ENCODE measurements at places on chromosomes 3 and 15. TPM values are rescaled to one million over a fixed set of nuclear protein-coding genes. Genes with fewer than 3 reads are reported as not detected.

DNA sequence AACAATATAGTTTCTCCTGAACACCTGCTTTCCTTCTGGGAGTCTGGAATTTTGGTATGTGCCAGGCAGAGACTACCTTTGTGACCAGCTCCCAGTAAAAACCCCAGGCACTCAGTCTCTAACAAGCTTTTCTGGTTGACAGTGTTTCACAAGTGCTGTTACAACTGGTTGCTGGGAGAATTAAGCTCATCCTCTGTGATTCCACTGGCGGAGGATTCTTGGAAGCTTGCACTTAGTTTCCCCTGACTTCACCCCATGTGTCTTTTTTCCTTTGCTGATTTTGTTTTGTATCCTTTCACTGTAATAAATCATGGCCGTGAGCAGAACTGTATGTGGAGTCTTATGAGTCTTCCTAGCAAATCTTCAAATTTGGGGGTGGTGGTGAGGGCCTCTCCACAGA is 5.7 kb upstream of the TAGLN3 start:
- no peak for DNase-seq
- no peaks in the 10 kb centered on the region for H3K27me3 ChIP-seq
- H3K4me1 ChIP-seq: no peaks in the 10 kb centered on the region
- H3K36me3 ChIP-seq: peaks cover 9% of the 10 kb centered on the region
- H3K4me3 ChIP-seq: no peak overlapping the region
- H3K27ac ChIP-seq: no peak overlapping the region

- no peak overlapping the region for H3K27ac ChIP-seq
- no peak for DNase-seq
- no peaks in the 10 kb centered on the region for H3K4me1 ChIP-seq
- H3K36me3 ChIP-seq: no peaks in the 10 kb centered on the region
- no peak overlapping the region for H3K4me3 ChIP-seq
Observed at GRCh38 chr3:82973791-82974190, 1212.3 kb upstream of the GBE1 start.

GRCh38 chr3:73729969-73730440 is 105.3 kb upstream of the PDZRN3 start:
- peak; percentile 28 for DNase-seq
- peaks cover 11% of the 10 kb centered on the region for H3K4me1 ChIP-seq
- H3K27ac ChIP-seq: no peak overlapping the region
- H3K27me3 ChIP-seq: no peaks in the 10 kb centered on the region
- H3K36me3 ChIP-seq: no peaks in the 10 kb centered on the region
- no peak overlapping the region for H3K4me3 ChIP-seq

DNA sequence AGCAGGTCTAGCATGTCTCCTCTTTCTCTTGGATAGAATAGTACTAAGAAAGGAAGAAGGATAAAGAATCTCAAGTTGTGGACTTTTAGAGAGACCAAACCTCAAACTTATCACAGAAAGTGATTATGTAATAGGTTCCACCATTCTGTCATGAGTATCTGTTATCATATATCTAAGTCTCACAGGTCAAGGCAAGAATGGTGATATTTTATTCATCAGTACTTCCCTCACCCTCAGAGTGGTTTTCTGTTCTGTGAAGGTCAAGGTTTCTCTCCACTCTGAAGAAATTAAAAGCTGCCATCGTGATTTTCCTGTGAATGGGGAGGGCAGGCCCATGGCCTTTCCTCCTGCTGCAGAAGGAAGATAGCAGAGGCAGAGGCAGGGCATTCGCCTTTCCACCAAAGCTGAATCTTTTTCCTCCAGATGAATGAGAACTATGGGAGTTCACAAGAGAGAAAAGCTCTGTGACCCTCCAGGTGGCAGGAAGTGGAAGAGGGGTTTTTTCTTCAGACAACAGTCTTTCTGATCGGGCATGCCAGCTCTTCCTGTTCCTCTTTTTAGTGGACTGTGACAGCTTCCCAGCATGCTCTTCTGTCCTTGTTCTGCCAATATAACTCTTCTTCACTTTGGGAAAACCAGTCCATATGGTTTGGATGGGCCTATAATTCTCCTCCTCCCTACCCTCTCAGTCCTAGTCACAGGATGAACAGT is 37.1 kb upstream of the CCK start:
- no peaks in the 10 kb centered on the region for H3K36me3 ChIP-seq
- no peak overlapping the region for H3K27ac ChIP-seq
- H3K4me3 ChIP-seq: no peak overlapping the region
- no peak for DNase-seq
- no peaks in the 10 kb centered on the region for H3K27me3 ChIP-seq

GRCh38 chr15:73922186-73923151 is 3.8 kb upstream of the LOXL1 start:
- no peak overlapping the region for H3K4me3 ChIP-seq
- H3K36me3 ChIP-seq: peaks cover 5% of the 10 kb centered on the region
- peaks cover 45% of the 10 kb centered on the region for H3K4me1 ChIP-seq

GRCh38 chr15:80465626-80466005 is 61.4 kb downstream of the ARNT2 start:
- H3K27me3 ChIP-seq: no peaks in the 10 kb centered on the region
- H3K27ac ChIP-seq: peak overlapping the region; percentile 43
- peaks cover 28% of the 10 kb centered on the region for H3K4me1 ChIP-seq
- H3K4me3 ChIP-seq: no peak overlapping the region
- no peak for DNase-seq

GRCh38 chr3:110470310-110470709 is 601.3 kb upstream of the NECTIN3 start:
- no peaks in the 10 kb centered on the region for H3K4me1 ChIP-seq
- H3K36me3 ChIP-seq: no peaks in the 10 kb centered on the region
- no peak overlapping the region for H3K4me3 ChIP-seq
- no peak overlapping the region for H3K27ac ChIP-seq
- no peaks in the 10 kb centered on the region for H3K27me3 ChIP-seq
- DNase-seq: no peak

- no peak overlapping the region for H3K27ac ChIP-seq
- H3K4me3 ChIP-seq: no peak overlapping the region
- no peaks in the 10 kb centered on the region for H3K27me3 ChIP-seq
- H3K4me1 ChIP-seq: peaks cover 1% of the 10 kb centered on the region
Observed at GRCh38 chr3:13648060-13649001, 99.4 kb downstream of the FBLN2 start.

GRCh38 chr3:45534632-45535031 is 59.9 kb upstream of the LIMD1 start:
- H3K27ac ChIP-seq: no peak overlapping the region
- H3K4me3 ChIP-seq: no peak overlapping the region
- H3K4me1 ChIP-seq: peaks cover 15% of the 10 kb centered on the region
- no peaks in the 10 kb centered on the region for H3K27me3 ChIP-seq
- 0 out of 2 replicates have a peak, but pooled peaks cover 1% of the 10 kb centered on the region for H3K36me3 ChIP-seq

DNA sequence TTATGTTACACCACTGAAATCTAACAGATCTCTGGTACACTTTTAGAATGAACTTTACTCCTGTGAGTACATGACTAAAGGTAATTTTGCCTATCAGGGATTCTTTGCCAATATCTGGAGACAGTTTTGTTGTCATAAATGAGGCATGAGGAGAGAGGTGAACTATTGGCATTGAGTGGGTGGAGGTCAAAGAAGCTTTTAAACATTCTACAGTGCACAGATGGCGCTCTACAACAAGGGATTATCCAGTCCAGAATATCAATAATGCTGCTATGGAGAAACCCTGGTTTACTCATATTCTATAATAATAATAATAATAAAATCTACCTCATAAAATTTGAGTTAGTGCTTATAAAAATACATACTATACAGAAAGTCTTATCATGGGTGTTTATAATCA is 702.3 kb downstream of the SI start:
- no peaks in the 10 kb centered on the region for H3K36me3 ChIP-seq
- no peak overlapping the region for H3K27ac ChIP-seq
- H3K4me3 ChIP-seq: no peak overlapping the region
- no peaks in the 10 kb centered on the region for H3K4me1 ChIP-seq
- no peaks in the 10 kb centered on the region for H3K27me3 ChIP-seq

DNA sequence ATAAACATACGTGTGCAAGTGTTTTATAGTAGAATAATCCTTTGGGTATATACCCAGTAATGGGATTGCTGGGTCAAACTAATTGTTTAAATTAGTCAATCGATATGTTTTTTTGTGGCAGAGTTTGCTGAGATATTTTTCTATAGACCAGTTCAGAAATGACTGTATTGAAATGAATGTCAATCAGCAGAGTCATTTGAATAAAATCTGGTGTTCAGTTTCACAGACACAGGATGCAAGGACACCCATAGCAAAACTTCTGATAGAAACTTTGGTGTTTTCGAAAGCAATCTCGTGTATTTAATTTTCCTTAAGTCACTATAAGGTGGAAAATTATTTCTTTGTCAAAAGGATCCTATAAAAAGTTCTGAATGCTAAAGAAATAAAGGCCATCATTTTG is 434.4 kb downstream of the RAP2B start:
- no peak for DNase-seq
- peaks cover 20% of the 10 kb centered on the region for H3K27me3 ChIP-seq
- H3K27ac ChIP-seq: no peak overlapping the region
- no peak overlapping the region for H3K4me3 ChIP-seq

GRCh38 chr15:75815811-75816719 is 27.2 kb upstream of the UBE2Q2 start:
- H3K27ac ChIP-seq: no peak overlapping the region
- no peaks in the 10 kb centered on the region for H3K36me3 ChIP-seq
- DNase-seq: no peak
- peaks cover 4% of the 10 kb centered on the region for H3K27me3 ChIP-seq
- no peak overlapping the region for H3K4me3 ChIP-seq
- no peaks in the 10 kb centered on the region for H3K4me1 ChIP-seq

- H3K36me3 ChIP-seq: peaks cover 2% of the 10 kb centered on the region
- H3K27ac ChIP-seq: peak overlapping the region; percentile 79
- H3K4me1 ChIP-seq: peaks cover 20% of the 10 kb centered on the region
- H3K27me3 ChIP-seq: no peaks in the 10 kb centered on the region
- DNase-seq: peak; percentile 97
Observed at GRCh38 chr15:80455668-80456442, 51.7 kb downstream of the ARNT2 start.

DNA sequence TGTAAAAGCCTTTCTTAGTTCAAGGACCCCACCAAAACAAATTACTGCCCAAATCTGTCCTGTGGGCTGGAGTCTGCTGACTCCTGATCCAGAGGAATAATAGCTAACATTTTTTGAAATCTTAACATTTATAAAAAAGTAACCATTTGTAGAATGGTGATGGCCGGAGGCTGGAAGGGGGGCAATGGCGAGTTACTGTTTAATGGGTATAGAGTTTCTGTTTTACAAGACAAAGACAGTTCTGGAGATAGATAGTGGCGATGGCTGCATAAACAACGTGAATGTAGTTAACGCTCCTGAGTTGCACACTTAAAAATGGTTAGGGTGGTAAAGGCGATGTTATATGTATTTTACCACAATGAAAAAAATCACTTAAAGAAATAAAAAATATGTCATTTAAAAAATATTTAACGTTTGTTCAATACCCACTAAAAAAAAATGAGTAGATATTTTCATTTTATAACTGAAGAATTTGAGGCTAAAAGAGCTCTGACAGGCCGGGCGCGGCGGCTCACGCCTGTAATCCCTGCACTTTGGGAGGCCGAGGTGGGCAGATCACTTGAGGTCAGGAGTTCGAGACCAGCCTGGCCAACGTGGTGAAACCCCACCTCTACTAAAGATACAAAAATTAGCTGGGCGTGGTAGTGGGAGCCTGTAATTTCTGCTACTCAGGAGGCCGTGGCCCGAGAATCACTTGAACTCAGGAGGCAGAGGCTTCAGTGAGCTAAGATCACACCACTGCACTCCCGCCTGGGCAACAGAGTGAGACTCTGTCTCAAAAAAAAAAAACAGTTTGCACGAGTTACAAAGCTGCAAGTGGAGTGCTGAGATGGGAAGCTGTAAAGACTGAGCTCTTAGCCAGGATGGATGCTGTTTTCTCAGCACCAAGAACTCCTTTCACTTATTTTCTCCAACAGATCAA is 37.6 kb downstream of the IGF2BP2 start:
- no peak overlapping the region for H3K27ac ChIP-seq
- H3K36me3 ChIP-seq: peaks cover 6% of the 10 kb centered on the region
- no peak for DNase-seq
- H3K27me3 ChIP-seq: no peaks in the 10 kb centered on the region
- H3K4me1 ChIP-seq: peaks cover 13% of the 10 kb centered on the region

GRCh38 chr3:81195478-81195877 is 566.0 kb downstream of the GBE1 start:
- H3K4me3 ChIP-seq: no peak overlapping the region
- no peaks in the 10 kb centered on the region for H3K27me3 ChIP-seq
- H3K36me3 ChIP-seq: no peaks in the 10 kb centered on the region
- no peaks in the 10 kb centered on the region for H3K4me1 ChIP-seq
- no peak for DNase-seq
- H3K27ac ChIP-seq: no peak overlapping the region

- peaks cover 14% of the 10 kb centered on the region for H3K27me3 ChIP-seq
- H3K4me3 ChIP-seq: no peak overlapping the region
- no peaks in the 10 kb centered on the region for H3K4me1 ChIP-seq
- DNase-seq: peak; percentile 3
- H3K36me3 ChIP-seq: no peaks in the 10 kb centered on the region
- H3K27ac ChIP-seq: no peak overlapping the region
Observed at GRCh38 chr3:32313723-32314473, 75.4 kb downstream of the CMTM8 start.

DNA sequence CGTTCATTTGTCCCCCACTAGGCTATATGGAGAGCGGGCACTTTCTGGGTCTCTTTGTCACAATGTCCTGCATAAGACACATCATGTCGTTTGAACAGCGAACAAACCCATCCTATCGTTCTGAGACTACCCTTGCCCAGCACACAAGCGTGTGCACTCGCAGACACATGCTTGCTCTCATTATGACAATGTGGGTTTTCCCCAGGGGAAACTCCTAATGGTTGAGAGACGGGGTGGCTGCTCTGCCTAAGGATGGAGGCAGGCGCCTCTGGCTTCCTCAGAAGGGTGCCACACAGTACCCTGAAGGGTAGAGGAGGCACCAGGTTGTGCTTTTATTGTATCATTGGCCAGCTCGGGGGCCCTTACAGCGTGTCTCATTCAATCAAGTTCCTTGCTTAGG is 51.0 kb upstream of the MYZAP start:
- peaks cover 30% of the 10 kb centered on the region for H3K27me3 ChIP-seq
- H3K27ac ChIP-seq: no peak overlapping the region
- no peak overlapping the region for H3K4me3 ChIP-seq

GRCh38 chr3:57951066-57951882 is 56.9 kb upstream of the FLNB start:
- peak; percentile 89 for DNase-seq
- no peaks in the 10 kb centered on the region for H3K36me3 ChIP-seq
- H3K4me1 ChIP-seq: peaks cover 19% of the 10 kb centered on the region
- peak overlapping the region; percentile 88 for H3K27ac ChIP-seq
- no peaks in the 10 kb centered on the region for H3K27me3 ChIP-seq

DNA sequence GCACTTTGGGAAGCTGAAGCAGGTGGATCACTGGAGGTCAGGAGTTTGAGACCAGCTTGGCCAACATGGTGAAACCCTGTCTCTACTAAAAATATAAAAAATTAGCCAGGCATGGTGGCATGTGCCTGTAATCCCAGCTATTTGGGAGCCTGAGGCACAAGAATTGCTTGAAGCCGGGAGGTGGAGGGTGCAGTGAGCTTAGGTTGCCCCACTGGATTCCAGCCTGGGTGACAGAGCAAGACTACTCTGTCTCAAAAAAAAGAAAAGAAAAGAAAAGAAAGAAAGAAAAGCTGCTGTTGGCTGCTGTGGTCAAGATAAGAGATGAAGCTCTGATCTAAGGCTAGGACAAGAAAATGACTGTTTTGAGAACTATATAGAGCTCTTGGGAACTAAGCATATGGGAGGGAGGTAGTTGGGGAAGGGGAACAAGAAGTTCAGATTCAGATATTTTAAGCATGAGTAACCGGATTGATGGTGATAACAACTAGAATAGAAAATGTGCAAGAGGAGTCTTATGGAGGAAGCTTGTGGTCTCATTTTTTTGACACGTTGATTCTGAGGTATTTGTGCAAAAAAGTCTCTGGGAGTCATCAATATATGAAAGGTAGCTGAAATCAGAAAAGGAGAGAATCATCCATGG is 25.7 kb downstream of the DNAH12 start:
- no peaks in the 10 kb centered on the region for H3K4me1 ChIP-seq
- H3K27me3 ChIP-seq: no peaks in the 10 kb centered on the region
- DNase-seq: peak; percentile 2

The MUC20 gene
- total RNA-seq: not detected

The UBAP1L gene
- total RNA-seq: 0.28 TPM

The TSC22D2 gene
- 15.8 TPM for total RNA-seq

The TM6SF1 gene
- 1.6 TPM for total RNA-seq

Data from IMR-90 (cell line).